ENCODE measurements at places on chromosomes 3 and 15.
A peak's percentile ranks its signal among the peaks of the same experiment; 100 is the strongest.

DNA sequence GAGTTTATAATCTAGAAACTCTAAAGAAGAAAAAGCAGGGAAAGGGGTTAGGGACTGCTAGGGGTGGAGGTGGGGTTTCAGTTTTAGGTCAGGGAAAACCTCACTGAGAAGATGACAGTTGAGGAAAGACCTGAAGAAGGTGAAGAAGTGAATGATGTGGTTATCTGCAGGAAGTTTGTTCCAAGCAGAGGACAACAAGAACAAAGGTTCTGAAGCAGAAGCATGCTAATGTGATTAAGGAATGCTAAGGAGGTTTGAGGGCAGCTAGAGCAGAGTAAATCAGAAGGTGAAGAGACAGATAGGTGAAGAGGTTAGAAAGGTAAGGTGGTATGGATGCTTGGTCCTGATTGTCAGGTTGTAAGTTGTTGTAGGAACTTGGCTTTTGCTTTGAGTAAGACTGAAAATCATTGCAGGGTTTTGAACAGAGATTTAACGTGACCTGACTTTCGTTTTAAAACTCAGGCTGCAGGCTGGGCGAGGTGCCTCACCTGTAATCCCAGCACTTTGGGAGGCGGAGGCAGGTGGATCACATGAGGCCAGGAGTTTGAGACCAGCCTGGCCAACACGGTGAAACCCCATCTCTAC lies 8.6 kb downstream of the OXSR1 start:
- DNase-seq, result no peak

DNA sequence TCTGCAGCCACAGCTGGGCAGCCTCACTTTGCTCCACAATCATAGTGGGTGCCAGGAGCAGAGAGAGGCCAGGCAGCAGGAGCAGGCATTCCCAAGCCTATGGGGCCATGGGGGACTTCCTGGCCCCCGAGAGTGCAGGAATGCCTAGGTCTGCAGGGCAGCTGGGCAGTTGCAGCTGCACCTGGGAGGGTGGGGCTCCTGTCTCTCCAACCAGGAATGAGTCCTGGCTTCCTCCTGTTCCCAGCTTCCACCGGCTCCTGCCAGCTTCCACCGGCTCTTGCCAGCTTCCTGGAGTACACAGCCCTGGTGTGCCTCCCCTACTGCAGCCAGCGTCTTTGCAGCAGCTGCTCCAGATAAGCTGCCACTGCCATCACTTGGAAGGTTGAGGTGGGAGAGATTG lies 86.3 kb upstream of the CDV3 start:
- no peak for DNase-seq

DNA sequence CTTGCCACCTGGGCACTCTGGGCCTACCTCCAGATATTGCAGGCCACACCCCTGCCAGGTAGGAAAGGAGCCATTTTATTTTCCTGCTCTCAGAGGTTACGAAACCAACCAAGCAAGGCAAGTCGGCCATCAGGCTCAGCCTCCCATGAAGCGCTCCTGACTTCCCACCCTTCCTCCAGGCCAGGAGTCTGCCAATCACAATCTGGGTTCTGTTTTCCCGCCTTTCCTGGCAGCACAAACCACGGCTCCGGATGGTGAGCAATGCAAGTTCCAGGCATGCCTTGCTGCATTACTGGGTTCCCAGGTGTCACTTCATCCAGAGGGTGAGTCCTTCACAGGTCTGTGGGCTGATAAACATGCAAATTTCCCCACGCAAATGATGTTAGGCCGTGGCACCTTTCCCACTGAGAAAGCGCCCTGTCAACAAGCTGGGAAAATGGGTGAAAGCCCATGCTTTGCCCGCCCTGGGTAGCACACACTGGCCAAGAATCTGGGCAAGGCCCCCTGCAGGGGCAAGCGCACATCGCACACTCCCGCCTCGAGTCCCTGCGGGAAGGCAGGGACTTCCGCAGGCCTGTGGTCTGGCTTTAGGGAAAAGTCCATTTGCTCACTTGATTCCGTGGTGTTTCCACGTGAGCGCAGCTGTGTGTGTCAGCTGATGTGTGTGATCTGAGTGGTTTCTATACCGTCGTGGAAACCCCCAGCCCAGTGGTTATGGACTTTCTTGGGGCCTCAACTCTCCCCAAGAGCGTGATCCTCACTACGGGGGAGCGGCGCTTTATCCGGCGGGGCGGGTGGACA lies 61.6 kb upstream of the RYK start:
- DNase-seq, result peak; percentile 16

DNA sequence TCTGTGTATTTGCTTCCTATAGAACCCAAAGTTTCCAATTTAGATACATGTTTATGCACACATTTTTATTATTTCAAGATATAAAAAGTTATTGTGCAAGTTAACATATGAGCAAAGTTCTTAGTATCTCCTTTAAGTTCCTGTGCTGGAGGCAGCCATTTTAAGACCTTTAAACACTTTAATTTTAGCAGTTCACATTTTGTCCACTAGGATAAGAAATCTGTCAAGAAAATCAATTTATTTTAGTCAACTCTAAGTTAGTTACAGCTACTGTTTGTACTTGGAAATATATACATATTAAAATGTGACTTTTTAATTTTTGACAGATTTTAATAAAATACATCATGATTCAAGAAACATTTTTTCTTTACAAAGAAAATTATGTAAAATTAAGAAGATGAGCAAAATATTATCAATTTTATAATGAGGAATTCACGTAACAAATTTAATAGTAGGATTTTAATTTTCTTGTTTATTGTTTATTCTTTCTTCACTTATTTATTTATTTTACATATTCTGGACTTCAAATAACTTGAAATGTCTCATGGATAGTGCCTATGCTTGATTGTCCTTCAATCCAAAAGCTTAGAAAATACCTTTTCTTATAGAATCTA lies 402.6 kb upstream of the GBE1 start:
- DNase-seq, result no peak

- peak; percentile 12 for DNase-seq
These were observed at the start of gene MME for GRCh38 chr3:155079746-155080487. MME (plus strand) TSS chr3:155080319; CDS start chr3:155084168, 3,849 bp downstream.

- DNase-seq, result no peak
These were observed 104.8 kb downstream of the PPP2R3A start for GRCh38 chr3:136070334-136070733.

- no peak for DNase-seq
These were observed 6.1 kb downstream of the PTX3 start for GRCh38 chr3:157442729-157443128.

GRCh38 chr3:45011756-45012508 lies 14.2 kb upstream of the CLEC3B start:
- DNase-seq, result no peak

All from activated CD4-positive, alpha-beta T cell treated with anti-CD3 and anti-CD28 coated beads for 36 hours (primary cell).